ENCODE measurements at places on chromosomes 1 and 21.

DNA sequence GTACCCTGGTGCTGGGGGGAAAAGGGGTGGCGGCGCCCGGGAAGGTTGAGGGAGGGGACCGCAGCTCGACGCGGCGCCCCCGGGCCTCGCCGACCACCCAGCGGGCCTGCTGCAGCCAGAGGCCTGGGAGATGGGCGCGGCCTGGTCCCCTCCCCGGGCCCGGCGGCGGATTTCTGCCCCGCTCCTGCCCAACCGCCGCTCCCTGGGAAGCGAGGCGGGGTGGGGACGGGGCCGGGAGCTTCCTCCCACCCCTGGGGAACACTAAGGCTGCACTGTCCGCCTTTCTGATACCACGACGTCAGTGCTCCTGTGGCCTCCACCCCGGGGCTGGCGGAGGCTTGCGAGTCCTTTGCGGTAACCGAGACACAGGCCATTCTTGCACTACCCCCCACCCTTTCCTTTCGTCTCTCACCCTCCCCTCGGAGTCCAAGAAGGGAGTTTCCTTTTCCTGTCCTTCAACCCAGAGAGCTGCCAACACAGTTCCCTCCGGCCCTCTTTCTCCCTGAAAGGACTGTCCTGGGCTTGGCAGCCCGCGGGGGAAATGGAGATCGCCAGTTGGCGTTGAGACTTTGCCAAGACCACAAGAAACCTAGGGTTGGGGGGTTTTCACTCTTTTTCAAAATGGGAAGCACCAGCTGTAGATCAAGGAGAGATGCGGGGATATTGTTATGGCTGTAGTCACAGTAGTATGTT is 742 bp downstream of the SH3GLB1 start:
- peak; percentile 79 for DNase-seq

DNA sequence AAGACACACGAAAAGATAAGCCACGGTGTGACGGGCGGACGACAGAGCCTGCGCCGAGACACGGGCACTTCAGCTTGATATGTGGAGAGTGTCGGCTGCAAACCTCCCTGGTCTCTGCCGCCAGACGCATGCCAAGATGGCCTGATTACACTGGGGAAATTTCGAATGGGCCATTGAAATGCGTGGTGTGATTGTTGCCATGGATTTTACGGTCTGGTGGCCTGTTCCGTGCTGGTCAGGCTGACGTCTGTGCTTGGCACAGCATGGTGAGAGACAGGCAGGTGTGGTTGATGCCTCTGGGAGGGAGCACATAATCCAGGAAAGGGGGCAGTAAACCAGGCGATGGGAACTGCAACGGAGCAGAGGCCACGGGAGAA is 105.6 kb upstream of the TMPRSS2 start:
- no peak for DNase-seq

DNA sequence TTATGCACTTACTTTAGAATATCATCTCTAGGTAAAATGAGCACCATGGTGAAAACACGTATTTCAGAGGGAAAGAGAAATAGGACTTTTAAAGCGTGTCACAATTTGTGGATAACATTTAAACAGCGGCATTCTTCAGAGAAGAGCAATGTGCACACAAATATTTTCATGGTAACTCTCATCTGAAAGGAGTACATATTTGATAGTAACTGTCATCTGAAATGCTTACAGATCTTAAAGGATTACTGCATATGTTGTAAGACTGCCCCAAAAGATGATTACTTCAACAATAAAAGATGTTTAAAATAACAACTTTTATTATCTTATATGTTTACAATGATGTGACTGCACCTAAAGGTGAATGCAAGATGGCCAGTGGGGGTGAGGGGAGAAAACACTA is 408.8 kb downstream of the PLA2G4A start:
- no peak for DNase-seq

DNA sequence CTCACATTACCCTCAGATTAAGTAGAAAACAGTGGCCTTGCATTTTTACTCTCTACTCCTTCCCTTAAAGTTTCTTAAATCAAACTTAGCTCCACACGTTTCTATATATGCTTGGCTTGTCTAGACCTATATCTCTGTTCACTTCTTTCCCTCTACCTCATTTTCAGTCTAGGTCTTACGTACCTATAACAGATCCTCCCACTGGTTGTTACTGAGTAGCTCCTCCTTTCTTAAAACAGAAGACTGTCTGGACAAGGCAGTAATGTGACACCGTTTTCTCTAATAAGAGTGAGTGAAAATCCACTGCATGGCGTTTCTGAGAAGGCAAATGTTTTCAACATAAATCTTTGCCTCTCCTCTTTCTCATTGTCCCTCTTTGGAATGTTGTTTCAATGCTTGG is 211.7 kb upstream of the POGK start:
- no peak for DNase-seq

GRCh38 chr1:113007706-113008364 is 51.8 kb upstream of the SLC16A1 start:
- DNase-seq = no peak

DNA sequence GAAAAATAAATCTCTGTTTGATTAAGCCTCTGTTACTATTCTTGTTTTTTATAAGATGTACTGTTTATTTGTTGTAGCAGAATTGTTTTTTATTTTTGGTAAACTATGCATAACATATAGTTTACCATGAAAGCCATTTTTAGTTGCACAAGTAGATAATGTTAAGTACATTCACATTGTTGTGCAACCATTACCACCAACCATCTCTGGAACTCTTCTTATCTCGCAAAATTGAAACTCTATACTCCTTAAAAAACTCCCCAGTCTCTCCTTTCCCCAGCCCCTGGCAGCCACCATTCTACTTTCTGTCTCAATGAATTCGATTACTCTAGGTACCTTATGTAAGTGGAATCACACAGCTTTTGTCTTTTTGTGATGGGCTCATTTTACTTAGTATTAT is 27.4 kb upstream of the UHMK1 start:
- DNase-seq = no peak

- DNase-seq = no peak
These were observed 44.9 kb upstream of the USP24 start for GRCh38 chr1:55259911-55260609.

All from DMS53 (cell line).